ENCODE measurements at places on chromosomes 6 and 20.

DNA sequence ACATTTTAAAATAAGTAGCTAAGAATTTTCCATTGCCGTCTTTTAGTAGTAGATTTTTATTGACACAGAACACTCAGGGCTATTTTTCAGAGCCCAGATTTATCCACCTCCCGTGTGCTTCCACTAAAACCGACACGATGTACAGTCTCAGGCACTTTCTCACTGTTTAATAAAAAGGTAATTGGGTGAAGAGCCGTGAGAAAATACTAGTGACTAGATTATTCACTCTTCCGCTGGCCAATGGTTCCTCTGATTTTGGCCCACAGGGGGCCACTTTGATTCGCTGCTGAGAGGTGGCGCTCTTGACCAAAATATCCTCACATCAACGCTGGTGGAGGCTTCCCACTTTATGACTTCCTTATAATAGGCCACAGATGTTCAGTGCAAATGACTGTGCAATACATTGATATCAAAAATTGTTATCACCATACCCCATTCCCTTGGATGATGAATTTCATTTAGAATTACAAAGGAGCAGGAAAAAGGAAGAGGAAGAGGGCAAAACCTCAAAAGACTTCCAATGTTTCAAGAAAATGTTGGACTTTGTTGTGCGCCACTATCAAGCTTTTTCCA, 12.3 kb upstream of the HDDC2 start:
- DNase-seq: peak; percentile 70

- DNase-seq: peak; percentile 99
These were observed 25.1 kb downstream of the NEDD9 start for GRCh38 chr6:11207199-11207968.

DNA sequence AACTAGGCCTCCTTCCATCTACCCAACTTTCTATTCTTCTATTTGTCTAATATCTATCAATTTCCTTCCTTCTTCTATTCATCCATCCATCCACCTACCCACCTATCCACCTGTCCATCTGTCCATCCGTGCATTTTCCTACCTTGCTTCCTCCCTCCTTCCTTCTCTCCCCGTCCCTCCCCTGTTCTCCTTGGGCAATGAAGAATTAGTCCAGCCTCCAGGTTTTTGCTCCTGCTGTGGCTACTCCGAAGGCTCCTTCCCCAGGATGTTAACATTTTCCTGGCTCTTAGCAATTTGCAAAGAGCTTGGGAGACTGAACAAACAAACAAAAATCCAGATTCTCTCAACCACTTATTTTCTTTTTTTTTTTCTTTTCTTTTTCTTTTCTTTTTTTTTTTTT, 81.6 kb downstream of the KCNB1 start:
- DNase-seq: peak; percentile 61

DNA sequence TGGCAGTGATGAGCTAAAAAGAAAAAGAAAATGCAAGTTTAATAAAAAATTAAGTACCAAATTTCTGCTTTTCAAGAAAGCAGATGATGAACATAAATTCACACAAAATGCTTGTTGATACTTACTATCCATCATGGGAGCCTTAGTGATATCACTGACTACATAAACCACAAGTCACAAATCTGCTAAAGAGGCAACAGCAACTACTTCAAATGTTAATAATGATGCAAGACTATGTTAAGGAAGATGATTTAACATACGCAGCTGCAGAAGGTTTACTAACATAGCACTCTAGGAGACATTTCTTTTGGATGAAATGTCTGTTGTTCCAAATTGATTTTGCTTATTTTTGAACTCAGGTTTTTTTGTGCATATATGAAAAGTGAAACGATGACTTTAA, 18.6 kb downstream of the FYN start:
- DNase-seq: peak; percentile 52

DNA sequence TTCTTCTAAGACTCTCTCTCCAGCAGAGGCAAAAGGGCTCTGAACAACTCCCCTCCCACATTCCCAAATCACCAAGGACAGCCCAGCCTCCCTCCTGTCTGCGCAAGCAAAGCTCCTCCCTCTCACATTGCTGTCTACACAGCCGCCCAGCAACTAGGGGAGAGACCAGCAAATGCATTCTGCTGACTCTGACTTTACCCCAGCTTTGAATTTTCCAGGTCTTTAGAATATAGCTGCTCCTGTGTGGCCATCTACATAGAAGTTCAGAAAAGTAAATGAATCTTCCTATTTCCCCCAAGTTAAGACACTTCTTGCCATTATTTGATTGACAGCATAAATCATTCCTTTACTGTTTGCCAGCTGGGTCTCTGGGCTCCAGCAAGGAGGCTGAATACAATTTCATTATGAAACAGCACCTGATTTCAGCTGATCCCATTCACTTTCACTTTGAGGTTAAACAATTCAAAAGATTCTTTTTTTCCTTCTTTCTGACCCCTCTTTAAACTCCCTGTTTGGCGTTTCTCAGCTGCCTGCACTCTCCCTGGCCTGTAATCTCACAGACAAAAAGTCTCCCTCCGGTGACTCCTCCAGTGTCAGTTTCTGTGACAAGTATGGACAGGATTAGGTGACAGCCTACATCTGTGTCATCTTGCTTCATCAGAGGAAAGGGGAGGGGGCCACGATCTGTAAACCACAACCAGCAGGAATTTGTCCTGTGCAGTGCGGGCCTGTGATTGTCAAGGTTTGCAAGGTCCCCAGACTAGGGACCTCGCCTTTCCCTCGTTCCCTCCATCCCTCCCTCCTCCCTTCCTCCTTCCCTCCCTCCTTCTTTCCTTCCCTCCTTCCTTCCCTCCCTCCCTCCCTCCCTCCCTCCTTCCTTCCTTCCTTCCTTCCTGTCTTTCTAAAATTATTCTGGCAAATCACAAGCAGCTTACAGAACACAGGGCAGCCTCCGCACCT, 205.6 kb upstream of the RIN2 start:
- DNase-seq: no peak

- DNase-seq: no peak
These were observed 137.3 kb upstream of the TOP1 start for GRCh38 chr20:40891351-40891750.

- no peak for DNase-seq
These were observed 131.1 kb downstream of the LRRC1 start for GRCh38 chr6:53925891-53926290.

GRCh38 chr6:113529196-113529595, 327.9 kb upstream of the MARCKS start:
- no peak for DNase-seq

DNA sequence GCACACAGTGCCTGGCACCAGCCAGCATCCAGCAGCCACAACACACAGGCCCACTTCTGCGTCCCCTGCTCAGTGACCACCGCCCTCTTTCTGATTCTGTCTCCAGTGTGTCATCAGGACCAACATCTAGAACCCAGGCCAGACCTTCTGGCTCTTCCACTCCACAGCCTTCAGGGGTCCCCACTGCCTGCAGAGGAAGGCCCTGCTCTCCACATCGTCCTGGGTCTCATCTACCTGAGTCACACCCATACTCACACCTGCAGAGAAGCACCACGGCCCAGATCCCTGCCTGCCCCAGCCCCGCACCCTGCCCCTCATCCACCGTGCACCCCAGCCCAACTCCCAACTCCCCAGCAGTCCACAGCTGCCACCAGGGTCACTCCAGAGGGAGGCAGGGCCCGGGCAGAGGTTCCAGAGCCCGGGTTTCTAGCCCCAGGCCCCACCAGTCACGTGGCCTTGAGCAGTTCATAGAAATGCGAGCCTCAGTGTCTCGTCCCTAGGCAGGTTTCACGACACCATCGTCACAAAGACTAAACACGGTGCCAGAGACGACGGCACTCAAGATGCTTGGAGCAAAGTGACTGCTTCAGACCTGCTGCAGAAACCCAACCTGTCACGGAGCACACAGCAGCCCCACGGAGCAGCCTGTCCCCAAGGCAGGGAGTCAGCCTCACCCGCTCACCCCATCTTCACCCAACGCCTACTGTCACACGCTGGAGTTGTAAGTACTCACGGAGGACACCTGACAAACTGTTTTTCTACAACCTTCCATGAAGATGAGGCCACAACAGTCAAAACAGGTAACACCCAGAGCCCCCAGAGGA, 16.1 kb downstream of the TAF4 start:
- DNase-seq: no peak

GRCh38 chr6:82955841-82956240, 109.8 kb downstream of the UBE3D start:
- peak; percentile 90 for DNase-seq

- DNase-seq: no peak
These were observed 154.0 kb downstream of the KIF16B start for GRCh38 chr20:16419138-16419715.

- DNase-seq: no peak
These were observed 53.7 kb upstream of the STX16 start for GRCh38 chr20:58597249-58597891.

GRCh38 chr20:4112481-4113421, 97.4 kb upstream of the RNF24 start:
- no peak for DNase-seq

DNA sequence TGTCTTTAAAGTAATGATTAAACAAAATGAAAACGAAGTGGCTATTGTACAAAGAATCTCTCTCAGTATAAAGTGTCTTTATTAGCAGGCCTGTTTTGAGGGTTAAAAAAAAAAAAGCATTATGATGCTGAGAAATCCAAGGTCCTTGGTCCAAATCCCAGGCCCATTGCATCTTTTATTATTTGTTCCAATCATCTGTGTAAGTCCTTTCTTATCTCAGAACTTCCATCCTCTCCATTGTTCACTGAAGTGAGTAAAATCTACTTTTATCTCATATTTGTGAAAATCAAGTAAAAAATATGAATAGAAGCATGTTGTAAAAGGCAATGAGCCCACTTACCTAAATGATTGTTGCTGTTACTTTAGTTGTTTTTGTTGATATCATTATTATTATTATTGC, 499.1 kb upstream of the JAG1 start:
- no peak for DNase-seq

DNA sequence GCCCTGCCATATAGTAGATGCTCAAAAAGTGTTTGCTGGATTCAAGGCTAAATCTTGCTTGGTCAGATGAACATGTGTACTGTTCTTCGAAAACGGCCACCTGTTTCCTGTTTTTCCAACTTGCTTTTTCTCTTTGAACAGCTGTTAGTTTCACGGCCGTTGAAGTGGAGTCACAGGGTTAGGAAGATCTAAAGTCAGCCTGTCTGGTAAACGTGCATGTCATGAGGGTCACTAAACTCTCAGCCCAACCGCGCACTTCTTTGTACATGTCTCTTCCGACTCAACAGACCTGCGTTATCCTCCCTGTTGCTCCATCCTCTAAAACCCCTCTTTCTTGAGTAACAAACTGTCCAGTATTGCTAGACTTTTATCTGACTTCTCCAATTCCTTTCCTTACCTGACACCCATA, 93.2 kb upstream of the MAN1A1 start:
- peak; percentile 74 for DNase-seq

DNA sequence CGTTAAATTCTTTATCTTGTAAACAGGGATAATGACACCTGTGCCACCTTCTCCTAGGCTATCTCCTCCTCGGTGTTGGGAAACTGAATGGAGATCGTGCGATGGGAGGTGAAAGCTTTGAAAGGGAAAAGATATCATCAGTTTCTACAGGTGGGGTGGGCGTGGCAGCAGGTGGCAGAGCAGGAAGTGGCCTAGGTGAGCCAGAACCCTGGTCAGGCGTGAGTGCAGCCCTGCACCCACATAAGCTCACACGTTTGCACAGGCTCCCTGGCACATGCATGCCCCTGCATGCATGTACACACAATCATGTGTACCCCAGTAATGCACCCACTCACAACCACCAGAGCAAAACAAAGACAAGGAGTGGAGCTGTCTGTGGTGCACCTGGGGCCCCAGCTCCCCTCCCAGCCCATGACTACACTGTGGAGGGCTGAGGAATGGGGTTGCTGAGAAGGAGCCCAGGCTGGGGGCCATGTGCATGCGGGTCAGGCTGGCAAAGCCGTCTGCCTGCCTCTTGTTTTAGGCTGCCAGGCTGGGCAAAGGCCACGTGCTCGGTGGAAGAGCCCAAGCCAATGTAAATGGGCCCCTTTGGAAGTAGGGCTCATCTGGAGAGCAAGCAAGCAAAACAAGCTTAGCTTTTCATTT, 61.5 kb downstream of the TFAP2C start:
- DNase-seq: no peak

DNA sequence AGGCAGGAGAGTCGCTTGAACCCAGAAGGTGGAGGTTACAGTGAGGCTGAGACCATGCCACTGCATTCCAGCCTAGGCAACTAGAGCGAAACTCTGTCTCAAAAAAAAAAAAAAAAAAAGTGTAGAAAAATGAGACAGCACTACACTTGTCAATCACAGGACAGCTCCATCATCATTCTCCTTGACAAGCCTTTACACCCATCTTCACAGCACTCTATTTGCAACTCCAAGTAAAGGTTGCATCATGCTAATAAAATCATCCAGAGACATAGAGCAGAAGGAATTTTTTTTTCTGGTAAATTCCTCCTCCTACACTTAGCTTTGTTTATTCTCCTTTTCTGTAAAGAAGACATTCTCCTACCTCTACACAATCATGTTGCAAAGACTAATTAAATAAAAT, 791.0 kb upstream of the HS3ST5 start:
- DNase-seq: no peak

DNA sequence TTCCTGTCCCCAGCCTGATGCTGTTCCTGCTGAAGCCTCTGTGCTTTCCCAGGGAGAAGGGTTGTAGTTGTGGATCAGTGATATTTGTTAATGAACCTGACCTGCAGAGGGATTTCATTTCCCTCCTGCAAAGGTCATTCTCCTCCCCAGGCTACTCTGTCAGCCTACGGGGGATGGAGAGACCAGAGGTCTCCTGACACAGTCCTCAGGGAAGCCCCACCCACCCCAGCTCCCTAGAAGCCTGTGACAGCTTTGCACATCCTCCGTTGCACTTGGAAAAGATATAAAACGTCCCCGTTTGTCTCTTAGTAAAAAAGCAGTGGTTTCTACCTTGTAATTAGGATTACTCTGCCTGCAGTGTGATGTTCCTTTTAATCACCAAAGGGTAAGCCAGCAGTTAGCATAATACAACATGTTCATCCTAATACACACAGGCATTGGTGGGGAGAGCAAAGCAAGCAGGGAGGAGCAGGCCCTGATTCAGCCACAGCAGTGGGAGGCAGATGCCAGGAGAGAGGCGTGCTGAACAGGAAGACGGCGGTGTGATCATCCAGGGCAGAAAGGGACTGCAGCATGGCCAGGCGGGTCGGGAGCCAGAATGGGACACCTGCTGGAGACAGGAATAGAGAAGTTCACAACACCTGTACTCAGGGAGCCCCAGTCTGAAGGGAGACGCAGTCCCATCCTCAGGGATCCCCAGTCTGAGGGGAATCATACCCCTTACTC, 293.5 kb downstream of the LRFN2 start:
- no peak for DNase-seq

DNA sequence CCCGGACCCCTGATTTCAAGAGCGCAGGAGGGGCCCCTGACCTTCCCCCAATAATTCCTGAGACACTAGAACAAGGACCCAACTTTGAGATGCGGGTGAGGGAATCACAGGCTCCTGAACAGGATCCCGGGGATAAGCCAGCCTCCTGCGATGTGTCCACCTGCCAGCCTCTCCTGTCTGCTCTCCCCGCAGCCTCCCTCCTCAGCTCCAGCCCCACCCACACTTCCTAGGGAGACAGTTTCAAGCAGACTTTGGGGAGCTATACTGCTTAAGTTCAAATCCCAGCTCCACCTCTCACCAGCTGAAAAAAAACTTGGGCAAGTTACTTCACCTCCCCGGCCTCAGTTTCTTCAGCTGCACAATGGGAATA, 50.8 kb downstream of the GRM4 start:
- no peak for DNase-seq

Data from mesenchymal stem cell (in vitro differentiated cells and primary cell).